ENCODE measurements at places on chromosomes 3 and 15.
A peak's percentile ranks its signal among the peaks of the same experiment; 100 is the strongest.

- peak; percentile 66 for DNase-seq
Observed at GRCh38 chr3:72894976-72895552, 7.2 kb downstream of the GXYLT2 start.

- DNase-seq: no peak
Observed at GRCh38 chr3:100968932-100969906, 24.0 kb downstream of the ABI3BP start.

DNA sequence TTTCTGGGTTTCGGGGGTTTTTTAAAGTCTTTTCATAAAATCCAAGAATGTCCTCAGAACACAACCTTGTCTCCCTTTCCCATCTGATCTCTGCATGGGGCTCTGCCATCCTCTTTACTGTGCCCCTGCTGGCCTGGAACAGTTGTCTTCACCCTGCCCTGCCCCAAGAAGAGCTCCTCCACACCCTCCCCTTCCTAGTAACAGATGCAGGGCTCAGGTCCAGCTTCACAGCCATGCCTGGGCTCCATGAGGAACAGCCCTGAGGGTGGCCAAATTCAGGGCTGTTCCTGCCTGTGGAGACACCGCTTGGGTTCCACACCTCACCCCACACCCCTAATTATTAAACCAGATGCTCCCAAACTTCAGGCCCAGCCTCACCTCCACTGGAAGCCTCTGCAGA, 12.9 kb upstream of the ULK3 start:
- no peak for DNase-seq

GRCh38 chr3:111339017-111339416, 203.0 kb upstream of the CD96 start:
- no peak for DNase-seq

DNA sequence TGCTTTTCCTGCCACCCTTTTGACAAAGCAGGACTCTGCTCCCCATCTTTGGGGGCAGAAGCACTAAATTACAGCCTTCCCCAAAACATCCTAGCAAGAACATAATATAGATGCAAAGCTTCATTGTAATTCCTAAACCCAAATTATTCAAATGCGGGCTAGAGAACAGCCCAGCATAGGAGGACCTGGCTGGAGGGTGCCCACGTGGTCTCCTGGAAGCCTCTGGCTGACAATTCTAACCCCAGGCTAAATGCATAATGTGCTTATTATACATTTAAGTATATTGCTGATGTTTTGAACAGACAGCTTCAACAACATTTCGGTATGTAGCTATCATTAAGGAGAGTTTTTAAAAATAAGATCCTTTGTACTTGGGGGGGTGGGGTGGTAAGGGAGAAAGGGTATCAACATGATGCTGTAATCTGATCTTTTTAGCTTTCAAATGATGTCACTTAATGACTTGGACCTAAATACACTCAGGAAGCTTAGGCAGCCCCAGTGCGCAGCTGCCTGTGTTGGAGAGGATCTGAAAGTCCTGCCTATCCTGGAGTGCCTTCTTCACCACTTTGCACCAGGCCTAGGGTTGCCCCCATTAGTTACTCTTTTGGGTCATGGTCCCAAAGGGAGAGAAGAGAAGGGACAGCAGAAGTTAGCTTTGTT, 57.2 kb upstream of the USP3 start:
- no peak for DNase-seq

- no peak for DNase-seq
Observed at GRCh38 chr15:95822961-95823360, 507.5 kb upstream of the NR2F2 start.

GRCh38 chr3:23086331-23086730, 116.8 kb upstream of the UBE2E2 start:
- DNase-seq: no peak

DNA sequence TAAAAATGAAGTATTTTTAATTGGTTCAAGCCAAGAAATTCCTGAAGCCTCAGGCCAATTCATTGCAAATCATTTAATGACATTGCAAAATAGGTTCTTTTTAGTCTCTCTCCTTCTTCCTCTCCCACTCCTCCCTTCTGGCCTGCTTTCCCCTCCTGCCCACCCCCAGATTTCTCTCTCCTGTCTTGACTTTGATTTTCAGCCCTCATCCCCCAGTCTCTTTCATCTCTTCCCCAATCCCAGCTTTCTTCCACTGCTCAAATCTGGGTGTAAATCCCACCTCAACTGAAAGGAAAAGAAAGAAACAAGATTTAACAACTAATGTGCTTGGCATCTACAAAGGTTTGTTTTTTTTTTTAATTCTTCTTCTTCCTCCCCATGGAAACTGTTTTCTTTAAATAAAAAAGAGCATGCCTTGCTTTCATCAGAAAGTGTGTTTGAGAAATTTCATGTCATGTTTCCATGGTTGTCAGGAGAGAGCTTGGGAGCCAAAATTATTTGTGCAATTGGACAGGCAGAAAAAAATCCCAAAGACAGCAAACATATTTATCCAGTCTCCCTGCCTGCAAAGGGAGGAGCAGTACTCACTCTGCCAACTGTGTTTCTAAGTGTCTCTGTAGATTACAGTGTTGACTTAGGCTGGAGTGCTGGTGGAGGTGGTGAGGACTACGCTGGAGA, 50.4 kb downstream of the BOC start:
- DNase-seq: no peak

GRCh38 chr3:100207886-100208285, 52.9 kb upstream of the TBC1D23 start:
- DNase-seq: no peak

GRCh38 chr3:66822186-66823008, 175.7 kb upstream of the KBTBD8 start:
- peak; percentile 55 for DNase-seq

GRCh38 chr15:59801649-59802048, 112.5 kb upstream of the BNIP2 start:
- DNase-seq: no peak

DNA sequence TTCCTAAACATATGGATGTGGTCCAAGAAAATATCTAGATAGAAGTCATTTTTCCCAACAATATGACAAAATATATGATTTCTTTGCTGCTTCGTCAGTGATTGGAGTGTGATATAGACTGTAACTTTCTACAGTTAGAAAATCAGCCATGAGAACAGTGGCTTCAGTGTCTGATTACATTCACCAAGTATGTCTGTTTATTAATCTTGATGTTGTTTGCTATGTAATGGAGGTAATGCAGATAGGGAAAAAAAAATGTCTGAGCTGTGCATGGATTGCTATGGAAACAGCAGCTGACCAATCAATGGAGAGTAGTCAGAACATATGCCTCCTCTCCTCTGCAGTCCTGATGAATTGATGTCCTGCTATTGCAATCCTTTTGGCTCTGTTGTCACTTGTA, 72.3 kb upstream of the GAP43 start:
- DNase-seq: no peak

- no peak for DNase-seq
Observed at GRCh38 chr3:89067736-89068135, 39.7 kb upstream of the EPHA3 start.

- no peak for DNase-seq
Observed at GRCh38 chr3:126477061-126477380, 1.3 kb upstream of the ZXDC start.
